GM04503 (cell line): ENCODE measurements at places on chromosomes 11 and 22.

GRCh38 chr11:24298146-24298545, 198.7 kb upstream of the LUZP2 start:
- DNase-seq: no peak

DNA sequence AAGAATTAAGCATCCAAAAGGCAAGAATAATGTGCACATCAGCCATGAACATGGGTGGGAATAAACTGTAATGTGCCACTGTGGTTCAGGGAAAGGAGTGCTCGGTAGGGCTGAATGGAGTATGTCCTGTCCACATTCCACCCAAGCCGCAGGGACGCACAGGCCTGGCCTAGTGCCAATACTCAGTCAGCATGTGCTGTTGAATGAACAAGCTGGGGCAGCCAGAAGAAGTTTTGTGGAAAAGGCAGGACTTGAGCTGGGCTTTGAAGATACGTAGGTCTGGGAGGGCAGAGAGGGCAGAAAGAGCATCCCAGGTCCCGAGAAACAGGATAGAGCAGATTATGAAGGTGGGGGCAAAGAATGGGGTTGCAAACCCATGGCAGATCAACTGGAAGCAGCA, 60.0 kb upstream of the PLET1 start:
- DNase-seq: no peak

DNA sequence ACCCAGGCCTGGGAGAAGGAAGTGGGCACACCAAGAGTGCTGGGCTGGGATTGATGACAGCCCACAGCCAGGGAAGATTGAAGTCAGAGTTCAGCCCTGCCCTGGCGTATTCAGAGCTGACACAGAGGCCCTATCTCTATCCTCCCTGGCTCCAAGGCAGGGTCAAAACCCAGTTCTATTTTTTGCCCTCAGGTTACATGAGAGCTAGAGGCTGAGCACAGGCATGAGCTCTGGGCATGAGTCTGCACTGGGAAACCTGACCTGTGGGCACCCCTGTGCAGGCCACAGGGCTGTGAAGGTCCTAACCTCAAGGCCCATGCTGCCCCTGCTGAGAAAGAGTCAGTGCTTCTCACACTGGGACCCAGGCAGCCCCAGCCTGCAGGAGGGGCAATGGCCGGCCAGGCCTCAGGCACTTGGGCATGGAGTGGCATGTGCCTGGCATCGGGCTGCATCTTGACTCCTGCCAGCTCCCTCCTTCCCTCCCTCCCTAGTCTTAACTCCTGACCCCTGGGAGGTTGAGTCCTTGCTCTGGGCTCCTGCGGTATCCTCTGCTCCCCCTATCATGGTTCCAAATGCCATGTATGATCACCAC, 5.4 kb downstream of the SLC35E4 start:
- no peak for DNase-seq

DNA sequence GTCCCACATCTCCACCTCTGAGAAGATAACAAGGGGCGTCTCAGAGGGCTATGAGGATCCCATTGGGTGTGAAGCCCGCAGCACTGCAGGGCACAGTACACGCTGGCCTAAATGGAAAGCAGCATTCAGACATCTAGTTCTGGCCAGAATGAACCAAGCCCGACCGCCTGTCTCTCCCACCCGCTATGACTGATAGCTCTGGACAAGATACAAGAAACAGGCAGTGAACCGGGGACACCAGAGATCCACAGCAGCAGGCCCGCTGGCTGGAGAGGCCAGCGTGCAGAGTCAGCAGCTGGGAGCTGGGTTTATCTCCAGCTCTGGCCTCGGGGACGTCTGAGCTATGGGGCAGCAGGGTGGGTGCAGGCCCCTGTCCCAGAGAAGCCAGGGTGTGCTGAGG, 9.6 kb downstream of the CERK start:
- DNase-seq: no peak

DNA sequence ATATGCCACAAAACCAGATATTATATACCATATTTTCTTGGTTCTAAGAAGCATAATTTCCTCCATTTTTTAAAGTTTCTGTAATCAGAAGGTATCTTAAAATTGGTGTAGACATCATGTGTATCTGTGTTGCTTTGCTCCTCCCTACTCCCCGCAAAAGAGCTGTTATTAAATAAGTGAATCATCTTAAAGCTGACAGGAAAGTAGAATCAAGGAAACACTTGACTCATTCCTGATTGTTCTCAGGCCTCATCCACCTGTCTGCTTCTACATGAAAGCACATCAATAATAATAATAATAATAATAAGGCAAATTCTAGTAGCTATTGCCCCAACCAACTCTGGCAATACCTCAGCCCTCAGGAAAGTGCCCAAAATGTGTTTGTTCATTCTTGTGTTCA, 26.2 kb upstream of the GUCY1A2 start:
- no peak for DNase-seq

GRCh38 chr22:42327462-42328129, 57.1 kb upstream of the TCF20 start:
- no peak for DNase-seq

- no peak for DNase-seq
Observed at GRCh38 chr22:50174382-50175190, 4.1 kb downstream of the PANX2 start.

DNA sequence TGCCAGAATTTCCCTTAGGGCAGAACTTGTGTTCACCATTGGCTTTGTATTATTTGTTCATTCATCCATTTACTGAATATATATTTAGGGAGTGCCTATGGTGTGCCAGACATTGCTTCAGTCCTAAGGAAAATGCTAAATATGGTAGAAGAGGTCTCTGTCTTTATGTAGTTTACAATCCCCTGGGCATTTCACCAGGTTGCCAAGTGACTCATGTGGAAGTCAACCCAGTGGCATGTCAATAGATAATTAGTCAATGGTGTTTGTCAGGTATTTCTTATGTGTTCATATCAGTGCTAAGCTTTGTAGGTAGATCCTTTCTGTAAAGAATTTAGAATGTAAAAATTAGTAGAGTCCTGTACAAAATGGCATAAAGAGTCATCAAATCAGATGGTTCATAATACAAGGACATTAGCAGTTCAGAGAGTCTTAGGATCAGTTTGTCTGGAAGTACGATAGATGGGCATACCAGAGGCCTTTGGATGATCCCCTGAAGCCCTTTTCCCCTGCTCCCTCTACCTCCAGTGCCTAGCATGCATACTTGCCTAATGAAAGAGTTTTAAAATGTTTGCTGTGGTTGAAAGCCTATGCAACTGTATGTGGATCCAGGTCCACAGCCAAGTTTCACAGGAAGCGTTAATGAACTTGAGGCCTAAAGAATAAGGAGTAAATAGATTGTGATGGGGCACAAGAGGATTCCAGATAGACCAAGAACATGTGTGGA, 58.5 kb upstream of the SESN3 start:
- no peak for DNase-seq
